NCI-H69 (cell line): ENCODE measurements at places on chromosomes 3 and 15.

DNA sequence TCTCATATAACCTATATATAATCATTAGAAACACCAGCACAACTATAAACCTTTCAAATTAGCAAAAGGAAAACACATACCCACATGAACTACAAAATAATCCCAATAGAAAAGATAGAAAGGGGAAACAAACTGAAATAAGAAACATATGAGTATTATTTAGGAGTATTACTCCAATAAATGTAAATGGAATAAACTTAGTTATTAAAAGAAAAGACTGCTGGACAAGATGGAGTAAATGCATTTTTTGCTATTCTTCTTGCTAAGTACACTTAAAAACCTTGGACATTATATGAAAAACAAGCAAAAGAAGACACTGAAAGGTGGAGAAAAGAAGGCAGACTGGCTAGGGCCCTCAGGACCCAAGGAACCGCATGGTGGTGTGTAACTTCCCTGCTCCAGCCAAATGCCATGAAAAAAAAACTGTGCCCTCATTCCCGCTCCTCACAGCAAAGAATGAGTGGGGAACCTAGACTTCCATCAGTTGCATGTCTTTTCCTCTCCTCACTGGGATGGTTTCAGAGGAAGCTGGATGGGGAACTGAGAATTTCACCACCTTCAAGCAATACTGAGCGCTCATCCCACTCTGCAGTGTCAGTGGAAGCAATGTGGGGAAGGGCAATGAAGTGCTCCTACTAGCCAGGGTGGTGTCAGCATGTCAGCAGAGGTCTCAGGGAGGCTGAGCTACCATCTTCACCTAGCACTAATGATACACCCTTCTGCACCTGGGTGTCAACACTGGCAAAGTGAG lies 43.7 kb upstream of the ADAMTS17 start:
- no peak for DNase-seq

DNA sequence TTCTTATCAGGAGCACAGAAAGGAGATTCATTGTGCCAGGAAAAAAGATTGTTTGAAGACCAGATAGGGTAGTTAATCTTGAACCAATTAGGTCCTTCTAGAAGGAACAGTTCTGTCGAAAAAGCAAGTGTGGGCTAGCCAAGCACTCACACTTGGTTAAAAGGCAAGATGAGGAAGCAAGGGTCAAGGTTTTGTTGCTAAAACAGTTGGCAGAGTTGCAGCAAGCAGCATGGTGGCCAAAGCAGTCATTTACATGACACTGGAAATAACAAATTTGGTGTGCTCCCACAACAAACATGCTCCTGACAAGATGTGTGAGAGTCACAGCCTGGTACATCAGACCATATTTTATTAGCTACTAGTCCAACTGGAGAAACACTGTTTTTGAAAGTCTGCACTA lies 228.0 kb upstream of the CFAP20DC start:
- DNase-seq, result no peak

GRCh38 chr15:100941536-100941935 lies 22.4 kb downstream of the LRRK1 start:
- DNase-seq, result no peak

- DNase-seq, result no peak
Measured at GRCh38 chr3:38067508-38068233, 28.7 kb downstream of the DLEC1 start.

- no peak for DNase-seq
Measured at GRCh38 chr3:87691109-87691508, 367.7 kb downstream of the CGGBP1 start.

DNA sequence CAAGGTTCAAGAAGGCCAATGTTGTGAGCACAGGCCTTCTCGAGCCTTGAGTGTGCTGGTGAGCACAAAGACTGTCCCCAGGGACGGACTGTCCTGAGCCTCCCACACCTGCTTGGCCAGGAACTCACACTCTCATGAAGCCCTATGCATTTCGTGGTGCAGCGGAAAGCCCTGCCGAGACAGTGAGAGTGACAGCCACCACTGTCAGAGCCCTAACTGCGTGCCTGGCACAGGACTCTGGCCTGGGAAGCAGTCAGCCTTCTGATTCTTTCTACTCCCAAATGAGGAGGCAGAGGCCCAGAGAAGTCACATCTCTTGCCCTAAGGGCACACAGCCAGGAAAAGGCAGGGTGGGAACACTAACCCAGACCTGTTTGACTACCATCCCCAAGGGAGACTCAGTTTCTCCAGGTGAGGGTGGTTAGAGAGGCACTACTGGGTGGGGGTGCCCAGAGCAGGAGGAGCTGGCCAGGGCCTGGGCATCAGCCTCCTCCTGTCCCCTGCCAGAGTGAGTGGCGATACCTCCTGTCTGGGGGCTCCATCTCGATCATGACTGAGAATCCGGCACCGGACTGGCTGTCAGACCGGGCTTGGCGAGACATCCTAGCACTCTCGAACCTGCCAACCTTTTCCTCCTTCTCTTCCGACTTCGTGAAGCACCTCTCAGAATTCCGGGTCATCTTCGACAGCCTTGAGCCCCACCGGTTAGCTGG lies 50.8 kb downstream of the SEMA3G start:
- no peak for DNase-seq

- no peak for DNase-seq
Measured at GRCh38 chr3:165635791-165636683, 201.2 kb downstream of the BCHE start.

DNA sequence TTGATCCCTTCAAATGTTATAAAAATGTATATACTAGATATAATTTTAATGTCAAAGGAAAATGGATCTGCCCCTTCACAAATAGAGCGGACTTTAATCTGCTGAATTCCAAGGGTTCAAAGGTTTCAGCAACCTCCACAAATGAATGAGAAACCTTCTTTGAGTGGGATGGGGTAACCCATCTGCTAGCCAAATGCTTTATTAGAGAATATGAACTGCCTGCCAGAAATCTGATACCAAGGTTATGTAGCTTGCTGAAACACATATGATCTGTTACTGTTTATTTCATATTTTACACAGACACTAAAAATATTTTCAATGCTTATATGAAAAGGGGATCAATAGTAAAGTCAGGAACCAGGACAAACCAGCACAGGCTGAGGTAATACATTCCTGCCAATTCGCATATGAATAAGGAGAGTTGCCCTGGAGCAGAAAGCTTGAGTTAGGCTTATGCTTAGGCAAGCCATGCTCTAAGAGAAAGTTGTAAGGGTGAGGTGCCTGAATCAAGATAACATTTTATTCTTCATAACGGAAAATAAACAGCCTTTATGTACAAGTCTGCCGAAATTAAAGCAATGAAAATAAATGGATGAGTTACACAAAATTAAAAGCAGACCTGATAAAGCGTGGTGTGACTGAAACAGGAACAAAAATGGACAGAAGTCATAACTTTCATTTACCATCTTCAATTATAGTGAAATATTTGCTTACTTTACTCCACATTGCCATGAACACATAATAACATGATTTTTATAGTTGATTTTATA lies 26.5 kb downstream of the PLOD2 start:
- DNase-seq, result peak; percentile 23

GRCh38 chr3:46664971-46665762 lies 28.3 kb downstream of the ALS2CL start:
- DNase-seq, result no peak

DNA sequence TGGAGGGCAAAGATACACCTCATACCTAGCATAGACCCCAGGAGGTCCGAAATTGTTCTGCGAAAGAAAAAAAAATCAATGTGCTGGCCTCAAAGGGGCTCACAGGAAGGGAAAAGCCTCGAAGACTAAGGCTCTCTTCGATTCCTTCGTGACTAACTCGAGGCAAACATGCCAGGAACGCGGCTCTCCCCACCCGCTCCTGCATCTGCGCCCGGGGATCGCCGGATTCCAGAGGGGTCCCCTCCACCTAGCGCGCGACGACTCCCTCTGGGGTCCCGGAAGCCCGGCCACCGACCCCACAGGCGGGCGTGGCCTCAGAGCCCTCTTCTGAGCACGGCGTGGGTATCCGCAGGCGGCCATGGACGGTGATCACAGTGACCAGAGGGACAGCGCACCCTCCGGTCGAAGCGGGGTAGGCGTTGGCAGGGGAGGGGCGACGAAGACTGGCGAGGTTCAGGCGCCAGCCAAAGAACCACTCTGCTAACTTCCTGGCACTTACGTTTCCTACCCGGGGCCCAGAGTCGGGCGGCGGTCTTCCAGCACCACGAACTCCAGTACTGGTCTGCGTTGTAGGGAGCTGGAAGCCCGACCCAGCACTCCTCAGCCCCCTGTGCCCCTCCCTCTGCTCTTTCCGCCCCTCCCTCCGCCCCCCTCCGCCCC lies 515 bp upstream of the EIF3J start:
- peak; percentile 96 for DNase-seq

DNA sequence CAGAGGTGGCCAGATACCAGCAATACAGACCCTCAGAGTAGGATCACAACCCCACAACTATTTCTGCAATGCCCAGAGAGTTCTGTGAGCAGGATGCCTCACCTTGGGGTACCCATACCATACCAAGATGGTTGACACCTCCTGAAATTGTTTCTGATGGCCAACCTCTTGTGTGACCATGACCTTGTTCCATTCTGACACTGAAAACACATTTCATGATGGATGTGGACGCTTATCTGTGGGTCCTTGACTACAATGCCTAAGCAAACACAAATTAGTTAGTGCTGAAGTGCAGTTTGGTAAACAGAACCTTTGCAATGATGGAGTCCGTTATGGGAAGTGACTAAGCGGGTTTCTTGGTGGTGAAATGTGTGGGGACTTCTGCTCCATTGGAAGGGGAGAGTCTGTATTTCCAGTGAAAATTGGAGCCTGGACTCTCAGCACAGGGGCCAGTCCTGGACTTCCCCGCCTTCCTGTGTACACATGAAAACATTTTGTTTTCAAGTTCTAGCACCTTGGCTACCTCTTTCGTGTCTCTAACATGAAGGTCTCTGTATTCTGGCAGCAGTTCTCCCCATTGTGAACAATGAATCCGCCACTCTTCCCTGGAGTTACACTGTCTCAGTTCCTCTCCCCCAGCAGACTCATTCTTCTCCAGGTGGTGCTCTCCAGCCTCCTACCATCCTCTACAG lies 106.2 kb downstream of the XXYLT1 start:
- no peak for DNase-seq

GRCh38 chr3:108552267-108553159 lies 36.7 kb downstream of the CIP2A start:
- DNase-seq, result peak; percentile 46

DNA sequence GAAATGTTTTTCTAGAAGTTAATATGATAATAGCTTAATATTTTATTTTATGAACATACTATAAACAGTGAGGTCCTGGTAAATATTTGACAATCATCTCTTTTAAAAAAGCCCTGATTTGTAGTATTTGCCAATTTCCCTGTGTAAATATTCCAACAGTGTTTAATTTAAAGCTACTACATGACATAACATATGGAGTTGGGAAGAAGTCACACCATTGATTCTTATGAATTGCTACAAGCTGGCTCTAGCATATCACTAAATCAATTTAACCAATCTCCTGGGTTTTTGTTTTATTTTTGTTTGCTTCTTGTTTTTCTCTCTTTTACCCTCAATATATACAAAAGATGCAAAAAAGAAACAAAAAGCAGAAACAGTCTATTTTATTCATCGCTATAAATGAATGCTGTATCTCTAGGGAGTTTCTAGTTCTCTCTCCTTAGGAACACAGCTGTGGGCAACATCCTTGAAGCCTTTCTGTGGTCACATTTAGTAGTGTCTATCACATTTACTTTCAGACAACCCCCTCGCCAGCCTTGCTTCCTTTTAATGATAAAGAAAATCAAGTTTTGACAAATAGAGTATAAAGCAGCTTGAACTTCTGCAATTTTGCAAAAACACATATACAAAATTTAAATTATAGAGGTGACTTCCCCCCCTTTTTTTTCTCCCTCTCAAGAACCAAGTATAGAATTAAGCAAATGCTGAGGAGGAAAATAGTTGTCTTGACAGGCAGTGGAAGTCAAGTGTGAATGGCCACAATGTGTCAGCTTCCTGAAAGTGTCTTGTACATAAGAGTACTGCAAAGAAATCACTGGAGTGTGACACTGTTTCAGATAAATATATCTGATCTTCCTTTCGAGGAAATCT lies 21.4 kb downstream of the CCR1 start:
- no peak for DNase-seq

GRCh38 chr15:91124132-91124531 lies 24.1 kb downstream of the SV2B start:
- DNase-seq, result peak; percentile 70

- peak; percentile 55 for DNase-seq
Measured at GRCh38 chr3:177591379-177591778, 394.1 kb upstream of the TBL1XR1 start.

DNA sequence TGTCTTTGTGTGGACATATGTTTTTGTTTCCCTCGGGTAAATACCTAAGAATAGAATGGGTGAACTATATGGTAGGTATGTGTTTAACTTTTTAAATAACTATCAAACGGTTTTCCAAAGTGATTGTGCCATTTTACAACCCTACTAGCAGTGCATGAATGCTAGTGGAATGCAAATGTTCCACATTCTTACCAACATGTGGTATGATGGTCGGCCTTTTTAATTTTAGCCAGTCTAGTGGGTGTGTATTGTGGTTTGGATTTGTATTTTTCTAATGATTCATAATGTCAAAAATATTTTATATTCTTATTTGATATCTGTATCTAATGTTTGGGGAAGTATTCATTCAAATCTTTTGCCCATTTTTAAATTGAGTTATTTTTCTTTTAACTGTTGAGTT lies 68.2 kb upstream of the SMAD3 start:
- DNase-seq, result no peak

- DNase-seq, result no peak
Measured at GRCh38 chr3:59469948-59470723, 420.3 kb upstream of the CFAP20DC start.

DNA sequence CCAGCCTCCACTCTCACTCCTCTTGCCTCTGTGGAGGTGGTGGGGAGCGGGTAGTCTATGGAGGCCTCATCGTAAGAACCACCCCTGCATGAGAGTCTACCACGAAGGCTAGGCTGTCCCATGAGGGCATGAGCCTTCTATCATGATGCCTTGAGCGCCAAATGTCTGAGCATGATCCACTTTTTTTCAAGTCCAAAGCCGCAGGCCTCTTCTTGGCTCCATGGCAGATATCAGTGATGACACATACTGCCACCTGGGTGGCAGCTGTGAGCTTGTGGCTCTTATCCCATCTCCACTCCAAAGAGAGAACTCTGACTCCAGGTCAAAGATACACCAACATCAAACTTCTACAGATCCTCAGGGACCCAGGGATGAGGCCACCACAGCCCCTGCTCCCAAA lies 13.5 kb downstream of the POC1A start:
- no peak for DNase-seq

GRCh38 chr15:56672721-56673120 lies 60.6 kb downstream of the ZNF280D start:
- DNase-seq, result no peak

- no peak for DNase-seq
Measured at GRCh38 chr3:149356630-149357029, 20.8 kb downstream of the TM4SF1 start.
